ENCODE measurements at places on chromosomes 13 and 19. TPM values are rescaled to one million over a fixed set of nuclear protein-coding genes. Genes with fewer than 3 reads are reported as not detected.

GRCh38 chr13:47206111-47206510 lies 309.3 kb upstream of the HTR2A start:
- DNase-seq, result no peak

- no peak for DNase-seq
Observed at GRCh38 chr13:46367617-46368327, 19.3 kb downstream of the RUBCNL start.

- no peak for DNase-seq
Observed at GRCh38 chr19:17105556-17105955, 30.0 kb downstream of the MYO9B start.

GRCh38 chr19:54650108-54650655 lies 12.6 kb upstream of the LILRB4 start:
- no peak for DNase-seq

The LILRB5 gene
- 5.9 TPM for total RNA-seq

- no peak for DNase-seq
Observed at GRCh38 chr13:58906329-58907007, 1257.3 kb downstream of the DIAPH3 start.

DNA sequence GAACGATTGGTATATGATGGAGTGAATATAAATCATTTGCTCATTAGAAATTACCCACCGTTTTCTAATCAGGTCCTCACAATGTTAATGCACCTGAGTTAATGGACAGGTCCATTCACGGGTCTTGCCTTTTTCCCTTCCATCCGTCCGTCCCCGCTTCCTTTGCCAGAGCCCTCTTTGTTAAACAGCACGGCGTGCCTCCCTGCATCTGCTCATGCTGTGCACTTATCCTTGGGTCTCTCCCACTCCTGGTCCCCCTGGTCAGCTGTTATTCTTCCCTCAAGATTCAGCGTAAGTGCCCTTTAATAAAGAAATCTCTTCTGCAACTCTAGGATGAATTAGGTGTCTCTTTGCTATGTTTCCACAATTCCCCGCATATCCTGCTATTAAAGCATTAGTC lies 324.5 kb downstream of the DNAJC15 start:
- no peak for DNase-seq

DNA sequence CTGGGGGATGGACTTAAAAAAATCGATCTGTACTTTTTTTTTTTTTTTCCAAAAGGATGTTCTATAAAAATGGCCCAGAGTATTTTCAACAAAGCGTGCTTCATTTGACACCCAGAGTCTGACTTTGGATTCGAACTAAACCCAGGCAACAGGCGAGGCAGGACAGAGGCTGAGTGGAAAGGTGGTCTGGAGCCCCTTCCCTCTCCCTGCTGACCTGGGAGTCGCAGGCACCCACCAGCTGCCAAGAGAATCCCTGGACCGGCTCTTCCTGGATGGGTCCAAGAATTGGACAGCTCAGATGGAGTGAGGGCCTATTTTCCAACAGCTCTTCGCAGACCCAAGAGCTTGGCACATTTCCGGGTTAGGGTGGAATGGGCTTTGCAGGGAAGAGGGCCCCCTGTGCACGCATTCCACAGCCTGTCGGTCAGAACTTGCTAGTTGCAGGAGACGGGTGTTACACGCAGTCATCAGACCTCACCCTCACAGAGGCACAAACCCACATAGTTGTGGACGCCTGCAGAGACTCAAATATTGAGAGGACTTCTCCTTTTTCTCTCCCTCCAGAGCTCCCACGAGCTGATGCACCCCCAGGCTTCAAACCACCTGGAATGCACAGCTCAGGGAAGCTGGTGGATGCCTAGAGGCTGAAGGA lies 15.2 kb downstream of the KCTD15 start:
- no peak for DNase-seq
